Progenitor cell of endocrine pancreas (in vitro differentiated cells): ENCODE measurements at places on chromosomes 1 and 21. TPM values are rescaled to one million over a fixed set of nuclear protein-coding genes. Genes with fewer than 3 reads are reported as not detected.

The ZBTB21 gene
- total RNA-seq, result 15.7 and 18.6 TPM in 2 replicates

The MASP2 gene
- total RNA-seq, result not detected in 2 replicates

The DCAF6 gene
- 42.7 and 45.7 TPM in 2 replicates for total RNA-seq

The SLC30A2 gene
- total RNA-seq, result 0.13 and 0.17 TPM in 2 replicates

The HES5 gene
- 0.36 TPM in 1 of 2 replicates, not detected in the other for total RNA-seq

DNA sequence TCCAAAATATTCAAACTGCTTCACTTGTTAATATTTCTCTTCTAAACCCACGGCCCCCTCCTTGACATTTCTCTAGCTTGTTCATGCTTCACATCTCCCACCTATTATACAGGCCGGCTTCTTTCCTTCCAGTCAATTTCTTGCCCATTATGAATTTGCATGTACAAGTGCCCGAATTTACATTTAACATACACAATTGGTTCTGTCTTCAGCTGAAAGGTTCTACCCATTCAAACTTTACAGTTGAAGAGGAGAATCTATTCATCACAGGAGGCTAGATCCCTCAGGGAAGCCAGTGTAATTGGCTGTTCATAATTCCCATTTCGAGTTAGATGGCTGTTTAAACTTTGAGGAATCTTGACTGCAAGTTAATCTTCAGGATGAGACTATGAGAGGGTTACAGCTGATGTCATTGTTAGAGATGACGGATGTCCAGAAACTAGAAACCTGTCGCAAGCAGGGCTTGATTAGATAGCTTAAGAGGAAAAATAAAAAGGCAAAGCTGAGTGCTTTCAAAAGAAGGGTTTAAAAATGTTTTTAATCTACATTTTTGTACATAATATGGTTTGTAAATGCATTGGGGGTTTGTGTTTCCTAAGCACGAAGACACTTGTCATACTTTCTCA, 157.0 kb downstream of the ADSS2 start:
- H3K27ac ChIP-seq, result no peak overlapping the region
- H3K27me3 ChIP-seq, result peaks cover 5% of the 10 kb centered on the region
- H3K4me3 ChIP-seq, result no peak overlapping the region
- H3K36me3 ChIP-seq, result no peaks in the 10 kb centered on the region
- H3K4me1 ChIP-seq, result peaks cover 2% of the 10 kb centered on the region

- no peak overlapping the region for H3K27ac ChIP-seq
- peaks cover 3% of the 10 kb centered on the region for H3K4me1 ChIP-seq
- DNase-seq, result peak; percentile 5
- no peaks in the 10 kb centered on the region for H3K36me3 ChIP-seq
Measured at GRCh38 chr1:29635501-29636263, 399.4 kb downstream of the PTPRU start.

- no peaks in the 10 kb centered on the region for H3K27me3 ChIP-seq
- peaks cover 11% of the 10 kb centered on the region for H3K36me3 ChIP-seq
- H3K4me3 ChIP-seq, result no peak overlapping the region
- no peak for DNase-seq
- no peak overlapping the region for H3K27ac ChIP-seq
- H3K4me1 ChIP-seq, result peaks cover 39% of the 10 kb centered on the region
Measured at GRCh38 chr1:179298952-179299351, 5.4 kb downstream of the SOAT1 start.

- no peak overlapping the region for H3K27ac ChIP-seq
- peaks cover 11% of the 10 kb centered on the region for H3K27me3 ChIP-seq
- peaks cover 11% of the 10 kb centered on the region for H3K4me1 ChIP-seq
- H3K36me3 ChIP-seq, result no peaks in the 10 kb centered on the region
- H3K4me3 ChIP-seq, result no peak overlapping the region
Measured at GRCh38 chr1:209249785-209250440, 333.6 kb upstream of the CAMK1G start.

DNA sequence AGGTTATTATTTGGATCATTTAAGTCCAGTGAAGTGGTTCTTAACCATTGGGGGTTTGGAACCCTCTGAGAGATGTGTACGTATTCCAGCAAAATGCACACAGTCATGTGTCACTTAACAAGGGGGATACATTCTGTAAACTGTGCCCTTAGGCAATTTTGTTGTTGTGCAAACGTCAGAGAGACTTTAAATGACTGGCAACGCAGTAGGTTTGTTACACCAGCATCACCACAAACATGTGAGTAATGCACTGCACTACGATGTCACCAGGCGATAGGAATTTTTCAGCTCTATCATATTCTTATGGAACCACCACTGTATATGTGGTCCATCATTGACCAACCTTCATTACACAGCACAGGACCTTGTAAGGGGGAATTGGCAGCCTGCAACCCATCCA, 11.9 kb downstream of the AHCYL1 start:
- H3K4me1 ChIP-seq, result peaks cover 30% of the 10 kb centered on the region
- no peak overlapping the region for H3K27ac ChIP-seq
- DNase-seq, result no peak
- peaks cover 2% of the 10 kb centered on the region for H3K36me3 ChIP-seq
- no peak overlapping the region for H3K4me3 ChIP-seq

- H3K27me3 ChIP-seq, result peaks cover 3% of the 10 kb centered on the region
- peak overlapping the region; percentile 1 for H3K27ac ChIP-seq
- peak overlapping the region; percentile 69 for H3K4me3 ChIP-seq
- peaks cover 10% of the 10 kb centered on the region for H3K36me3 ChIP-seq
- no peak for DNase-seq
Measured at GRCh38 chr21:33265664-33266049, 510 bp upstream of the IL10RB start.

GRCh38 chr1:147297438-147297837, 55.0 kb downstream of the CHD1L start:
- no peaks in the 10 kb centered on the region for H3K4me1 ChIP-seq
- no peaks in the 10 kb centered on the region for H3K27me3 ChIP-seq
- H3K27ac ChIP-seq, result no peak overlapping the region
- H3K36me3 ChIP-seq, result peaks cover 91% of the 10 kb centered on the region

- H3K36me3 ChIP-seq, result peaks cover 3% of the 10 kb centered on the region
- no peak for DNase-seq
- H3K4me1 ChIP-seq, result peaks cover 2% of the 10 kb centered on the region
- H3K27ac ChIP-seq, result peak overlapping the region; percentile 53
Measured at GRCh38 chr1:183103147-183103546, 79.9 kb downstream of the LAMC1 start.

DNA sequence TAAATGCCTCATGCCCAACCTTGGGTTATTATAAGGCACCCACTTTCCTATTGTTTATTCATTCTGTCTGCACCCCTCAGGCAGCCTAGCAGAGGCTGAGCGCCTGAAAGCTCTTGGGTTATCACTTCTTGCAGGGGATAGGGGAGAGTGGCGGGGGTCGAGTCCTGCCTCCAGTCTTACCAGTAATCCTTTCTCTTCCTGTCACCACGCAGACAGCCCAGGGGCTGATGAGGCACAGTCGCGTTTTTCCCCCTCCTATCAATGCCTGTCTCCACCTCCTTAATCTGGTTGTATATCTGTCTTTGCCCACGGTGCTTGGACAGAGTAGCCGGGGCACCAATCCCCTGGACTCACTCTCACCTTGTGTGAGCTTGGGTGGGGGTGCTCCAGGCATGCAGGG, 733.1 kb downstream of the MATN1 start:
- H3K36me3 ChIP-seq, result peaks cover 3% of the 10 kb centered on the region
- H3K4me1 ChIP-seq, result peaks cover 7% of the 10 kb centered on the region
- DNase-seq, result no peak
- no peak overlapping the region for H3K27ac ChIP-seq
- no peak overlapping the region for H3K4me3 ChIP-seq

- no peaks in the 10 kb centered on the region for H3K27me3 ChIP-seq
- no peak overlapping the region for H3K27ac ChIP-seq
- H3K4me3 ChIP-seq, result no peak overlapping the region
- peaks cover 4% of the 10 kb centered on the region for H3K36me3 ChIP-seq
Measured at GRCh38 chr1:63408331-63408730, 40.9 kb downstream of the ALG6 start.

- H3K27me3 ChIP-seq, result no peaks in the 10 kb centered on the region
- no peak for DNase-seq
- H3K36me3 ChIP-seq, result peaks cover 39% of the 10 kb centered on the region
- H3K4me1 ChIP-seq, result peaks cover 15% of the 10 kb centered on the region
- no peak overlapping the region for H3K4me3 ChIP-seq
Measured at GRCh38 chr1:204260601-204261197, 46.9 kb upstream of the GOLT1A start.

DNA sequence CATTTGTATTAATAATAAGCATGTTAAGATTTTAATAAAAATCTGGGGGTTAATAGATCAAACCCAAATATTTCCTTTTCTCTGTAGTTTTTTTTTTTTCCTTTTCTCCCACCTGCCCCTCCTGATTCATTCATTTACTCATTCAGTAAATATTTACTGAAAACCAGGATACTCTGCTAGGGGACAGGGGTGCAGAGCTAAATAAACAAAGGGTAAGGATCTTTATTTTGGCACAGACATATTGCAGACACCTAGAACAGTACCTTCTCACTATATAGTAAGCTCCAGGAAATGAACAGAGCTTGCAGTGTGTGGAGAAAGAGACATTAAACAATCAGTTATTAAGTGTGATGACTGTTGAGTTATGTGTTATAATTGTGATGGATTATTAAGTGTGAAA, 60.9 kb downstream of the AK5 start:
- no peaks in the 10 kb centered on the region for H3K27me3 ChIP-seq
- H3K27ac ChIP-seq, result no peak overlapping the region
- H3K36me3 ChIP-seq, result no peaks in the 10 kb centered on the region
